ENCODE measurements at places on chromosomes 7 and 10.

- no peak for DNase-seq
Observed at GRCh38 chr10:106252541-106252940, 912.0 kb downstream of the SORCS1 start.

DNA sequence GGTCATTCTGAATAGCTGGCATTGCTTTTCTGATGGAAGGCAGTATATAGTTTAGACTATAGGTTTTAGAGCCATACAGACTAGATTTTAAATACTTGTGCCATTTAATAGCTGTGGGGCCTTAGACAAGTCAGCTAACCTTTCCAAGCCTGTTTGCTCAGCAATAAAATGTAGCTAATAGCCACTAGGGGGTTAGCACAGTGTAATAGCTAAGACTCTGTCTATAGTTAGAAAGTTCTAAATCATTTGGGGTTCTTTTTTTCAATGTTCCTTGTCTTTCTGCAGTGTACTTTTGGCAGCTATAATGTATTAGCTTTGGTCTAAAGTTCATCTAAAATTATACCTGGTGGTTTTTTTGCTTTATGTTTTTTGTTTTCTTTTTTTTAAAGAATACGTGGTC lies 7.5 kb upstream of the KIFBP start:
- no peak for DNase-seq

- no peak for DNase-seq
Observed at GRCh38 chr10:113411456-113411855, 141.4 kb upstream of the HABP2 start.

DNA sequence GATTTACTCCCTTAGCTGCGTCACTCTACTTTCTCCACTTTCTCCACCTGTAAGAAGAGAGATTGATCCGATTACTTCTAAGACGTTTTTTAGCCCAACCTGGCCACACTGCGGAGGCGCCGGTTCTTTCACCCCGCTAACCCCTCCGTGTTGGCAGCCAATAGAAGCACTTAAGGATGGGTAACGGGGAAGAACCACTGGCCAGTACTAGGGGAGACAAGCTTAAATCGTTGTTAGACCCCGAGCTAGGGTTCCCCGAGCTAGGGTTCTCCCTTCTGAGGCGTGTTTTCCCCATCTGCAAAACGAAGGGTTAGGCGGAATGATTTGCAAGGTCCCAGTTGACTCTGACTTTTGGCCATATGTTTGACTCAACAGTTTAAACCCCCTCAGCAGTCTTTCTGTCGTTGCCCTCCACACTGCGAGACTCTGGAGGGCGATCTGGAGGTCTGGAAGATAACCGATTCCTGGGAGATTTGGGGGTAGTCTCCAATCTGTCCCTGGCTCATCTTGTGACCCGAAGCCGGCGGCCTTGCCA lies 644 bp downstream of the UMAD1 start:
- DNase-seq = no peak

GRCh38 chr10:5561704-5562645 lies 37.2 kb downstream of the CALML3 start:
- no peak for DNase-seq

DNA sequence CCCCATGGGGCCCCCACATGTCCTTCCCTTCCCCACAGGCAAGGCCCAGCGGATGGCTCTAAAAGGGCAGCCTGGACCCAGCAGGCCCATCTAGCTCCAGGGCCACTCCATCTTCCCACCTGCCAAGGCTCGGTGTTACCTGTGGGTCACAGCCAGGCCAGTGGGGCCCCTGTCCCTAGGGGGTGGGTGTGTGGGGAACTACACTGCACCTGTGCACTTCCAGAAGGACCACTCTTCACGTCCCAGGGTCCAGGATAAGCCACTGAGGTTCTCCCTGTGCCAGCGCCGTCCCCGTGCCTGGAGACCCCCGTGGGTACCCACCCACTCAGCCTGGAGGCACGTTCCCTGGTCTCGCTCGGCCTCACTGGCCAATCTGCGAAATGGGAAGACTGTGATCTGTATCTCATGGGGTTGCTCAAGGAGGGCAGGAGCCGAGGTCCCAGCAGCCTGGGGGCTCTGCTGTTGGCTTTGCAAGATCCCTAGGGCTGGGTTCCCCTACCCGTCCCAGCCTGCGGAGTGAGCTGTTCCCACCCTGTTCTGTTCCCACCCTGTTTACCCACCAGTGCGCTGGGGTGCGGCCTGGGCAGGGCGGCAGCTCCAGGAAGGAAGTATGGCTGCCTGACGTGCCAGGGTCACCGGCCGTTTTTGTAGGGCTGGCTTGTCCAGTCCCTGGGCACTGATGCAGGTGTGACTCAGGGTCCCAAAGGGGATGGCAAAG lies 4.6 kb downstream of the PWWP2B start:
- DNase-seq = no peak

- no peak for DNase-seq
Observed at GRCh38 chr7:151512353-151512752, 7.3 kb downstream of the RHEB start.

- DNase-seq = no peak
Observed at GRCh38 chr10:85600026-85600743, 766.4 kb downstream of the GRID1 start.

- peak; percentile 8 for DNase-seq
Observed at GRCh38 chr10:47025540-47026300, 114.5 kb downstream of the PTPN20 start.

GRCh38 chr10:29353305-29353704 lies 64.4 kb downstream of the LYZL1 start:
- DNase-seq = no peak

DNA sequence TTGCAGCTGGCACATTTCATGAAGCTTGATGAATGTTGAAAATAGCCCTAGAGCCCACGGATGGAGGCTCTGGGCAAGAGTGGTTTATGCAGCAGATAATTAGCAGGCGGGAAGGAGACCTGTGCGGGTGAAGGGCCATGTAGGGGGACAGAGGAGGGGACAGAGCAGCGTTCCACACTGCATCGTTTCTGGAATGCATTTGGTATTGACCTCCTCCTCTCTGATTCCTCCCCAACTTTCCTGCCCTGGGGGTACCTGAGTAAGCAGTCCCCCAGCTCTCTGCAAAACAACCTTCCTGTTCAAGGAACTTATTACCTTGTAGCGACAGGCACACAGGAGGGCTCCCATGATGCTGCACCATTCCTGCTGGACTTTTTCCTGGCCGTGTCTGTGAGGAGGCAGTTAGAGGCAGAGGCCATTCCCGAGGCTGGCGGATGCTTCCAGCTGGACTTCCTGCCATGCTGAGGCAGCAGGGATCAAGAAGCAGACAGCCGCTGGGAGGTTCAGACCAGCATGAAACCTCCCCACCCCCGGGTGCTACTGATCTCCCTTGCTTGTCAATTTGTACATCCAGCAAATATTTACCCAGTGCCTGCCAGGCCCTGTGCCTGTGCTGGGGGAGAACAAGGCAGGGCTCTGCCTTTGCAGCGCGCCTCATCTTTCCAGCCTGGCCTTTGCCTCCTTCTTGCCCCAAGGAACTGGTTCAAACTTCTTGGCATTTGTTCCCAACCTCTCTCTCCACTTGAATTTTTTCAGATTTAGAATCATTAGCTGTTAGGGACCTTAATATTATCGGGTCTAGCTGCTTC lies 28.7 kb downstream of the SLC29A3 start:
- no peak for DNase-seq

DNA sequence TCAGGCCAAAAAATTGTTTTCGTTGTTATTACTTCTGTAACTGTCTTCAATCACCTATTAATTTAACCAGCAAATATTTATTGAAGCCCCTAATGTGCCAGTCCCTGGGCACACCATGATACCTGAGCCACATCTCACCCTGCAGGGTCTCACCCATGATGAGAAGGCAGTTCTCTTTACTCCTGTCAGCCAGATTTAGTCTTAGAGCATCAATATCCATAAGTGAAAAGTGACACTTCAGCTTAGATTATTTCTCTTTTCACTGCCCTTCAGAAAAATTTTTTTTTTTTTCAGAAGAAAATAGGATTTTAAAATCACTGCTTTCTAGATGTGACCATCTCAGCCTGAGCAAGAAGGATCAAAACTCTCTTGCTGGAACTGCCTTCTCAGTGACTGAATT lies 258.6 kb upstream of the NFE2L3 start:
- DNase-seq = no peak

GRCh38 chr7:332646-333392 lies 42.8 kb downstream of the FOXL3 start:
- DNase-seq = peak; percentile 84

GRCh38 chr10:56316603-56317002 lies 44.5 kb downstream of the ZWINT start:
- no peak for DNase-seq

DNA sequence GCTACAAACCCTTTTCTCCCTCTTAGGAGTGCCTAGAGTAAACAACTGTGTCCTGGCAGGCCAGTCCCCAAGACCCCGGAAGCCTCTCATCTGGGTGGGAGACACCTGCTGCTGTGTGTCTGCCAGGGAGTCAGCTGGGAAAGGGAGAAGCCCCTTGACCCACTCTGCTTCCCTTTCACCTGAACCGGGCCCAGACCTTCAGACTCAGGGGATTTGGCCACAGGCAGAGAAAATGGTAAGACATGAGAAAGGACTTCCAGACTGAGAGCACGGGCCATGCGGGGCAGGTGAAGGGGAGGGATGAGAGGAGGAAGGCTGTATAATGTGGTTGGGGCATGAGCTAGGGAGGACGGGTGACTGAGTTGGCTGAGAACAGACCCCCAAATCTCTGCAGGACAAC lies 36.0 kb upstream of the NPFFR1 start:
- no peak for DNase-seq

- DNase-seq = no peak
Observed at GRCh38 chr10:125788156-125789034, 12.8 kb upstream of the MMP21 start.

- no peak for DNase-seq
Observed at GRCh38 chr10:20405761-20406160, 491.4 kb downstream of the NEBL start.

- no peak for DNase-seq
Observed at GRCh38 chr7:27134392-27134791, 3.8 kb upstream of the HOXA4 start.

- DNase-seq = no peak
Observed at GRCh38 chr7:114691605-114692004, 230.3 kb upstream of the MDFIC start.

- no peak for DNase-seq
Observed at GRCh38 chr7:92244808-92245486, 767 bp downstream of the KRIT1 start.

DNA sequence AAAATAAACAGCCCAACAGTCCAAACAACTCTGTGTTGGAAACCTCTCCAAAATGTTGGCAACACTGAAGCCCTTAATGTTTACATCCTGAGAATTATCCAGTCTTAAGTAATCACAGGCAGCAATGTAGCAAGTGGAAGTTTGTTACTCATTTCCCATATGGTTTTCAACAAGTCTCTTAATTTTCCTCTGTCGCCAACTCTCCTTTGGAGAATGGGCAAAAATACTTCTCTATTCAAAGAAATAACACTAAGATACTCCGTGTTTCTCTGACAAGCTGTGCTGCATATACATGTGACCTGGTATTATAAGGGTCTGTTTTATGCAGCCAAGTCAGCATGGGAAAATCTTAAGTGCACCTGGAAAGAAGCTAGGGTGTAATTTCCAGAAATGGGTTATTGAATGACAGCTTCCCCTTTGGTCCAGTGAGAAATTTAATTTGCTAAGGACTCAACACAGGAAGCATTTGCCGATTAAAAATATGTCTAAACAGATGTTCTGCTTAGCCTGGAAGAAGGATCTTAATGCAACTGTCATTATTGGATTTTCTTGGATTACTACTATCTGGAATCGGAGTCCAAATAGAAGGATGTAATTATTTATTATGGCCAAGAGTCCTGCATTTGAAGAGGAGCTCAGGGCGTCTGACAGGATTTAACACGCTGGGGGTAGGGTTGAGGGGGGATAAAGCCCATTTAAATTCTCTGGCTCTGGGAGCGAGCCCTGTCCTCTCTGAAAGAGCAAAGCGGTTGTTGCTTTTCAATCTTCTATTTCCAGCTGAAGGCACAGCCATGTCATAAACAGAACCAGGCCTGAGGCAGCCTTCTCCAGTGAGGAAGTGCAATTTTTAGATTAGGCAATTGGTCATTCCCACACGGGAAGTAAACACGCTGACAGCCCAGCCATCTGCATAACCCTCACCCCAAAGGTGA lies 73.1 kb downstream of the TLL2 start:
- no peak for DNase-seq

- no peak for DNase-seq
Observed at GRCh38 chr10:8133146-8133545, 78.7 kb downstream of the GATA3 start.

- no peak for DNase-seq
Observed at GRCh38 chr10:112966194-112966855, 16.3 kb downstream of the TCF7L2 start.

GRCh38 chr10:86247588-86247987 lies 119.0 kb downstream of the GRID1 start:
- no peak for DNase-seq

- no peak for DNase-seq
Observed at GRCh38 chr7:964401-965231, 10.1 kb upstream of the ADAP1 start.

All from progenitor cell of endocrine pancreas (in vitro differentiated cells).